ENCODE measurements at places on chromosomes 12 and 14.

- DNase-seq, result no peak
These were observed 26.5 kb downstream of the ARL6IP4 start for GRCh38 chr12:123006977-123007376.

- peak; percentile 6 for DNase-seq
These were observed 554.3 kb upstream of the MIS18BP1 start for GRCh38 chr14:45807178-45807899.

- no peak for DNase-seq
These were observed 11.5 kb upstream of the NUP107 start for GRCh38 chr12:68675101-68675842.

- DNase-seq, result peak; percentile 12
These were observed 250.5 kb upstream of the FLRT2 start for GRCh38 chr14:85279407-85279806.

DNA sequence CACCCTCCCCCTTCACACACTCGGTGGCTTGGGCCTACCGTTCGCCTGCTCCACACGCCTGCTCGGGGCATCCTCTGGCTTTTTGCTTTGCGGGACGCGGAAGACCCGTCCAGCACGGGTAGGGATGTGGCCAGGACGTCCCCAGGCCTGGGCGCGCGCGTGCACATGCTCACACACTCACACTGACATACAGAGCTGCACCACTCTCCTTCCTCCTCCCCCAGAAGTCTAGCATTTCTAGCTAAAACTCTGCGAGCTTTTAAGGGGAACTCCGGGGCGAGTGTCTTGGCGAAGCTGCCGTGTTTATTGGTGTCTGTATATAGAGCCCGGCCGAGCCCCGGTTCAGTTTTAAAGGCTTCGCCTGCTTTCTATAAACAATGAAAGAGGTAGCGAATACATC is 5.0 kb downstream of the TBX5 start:
- DNase-seq, result peak; percentile 83

DNA sequence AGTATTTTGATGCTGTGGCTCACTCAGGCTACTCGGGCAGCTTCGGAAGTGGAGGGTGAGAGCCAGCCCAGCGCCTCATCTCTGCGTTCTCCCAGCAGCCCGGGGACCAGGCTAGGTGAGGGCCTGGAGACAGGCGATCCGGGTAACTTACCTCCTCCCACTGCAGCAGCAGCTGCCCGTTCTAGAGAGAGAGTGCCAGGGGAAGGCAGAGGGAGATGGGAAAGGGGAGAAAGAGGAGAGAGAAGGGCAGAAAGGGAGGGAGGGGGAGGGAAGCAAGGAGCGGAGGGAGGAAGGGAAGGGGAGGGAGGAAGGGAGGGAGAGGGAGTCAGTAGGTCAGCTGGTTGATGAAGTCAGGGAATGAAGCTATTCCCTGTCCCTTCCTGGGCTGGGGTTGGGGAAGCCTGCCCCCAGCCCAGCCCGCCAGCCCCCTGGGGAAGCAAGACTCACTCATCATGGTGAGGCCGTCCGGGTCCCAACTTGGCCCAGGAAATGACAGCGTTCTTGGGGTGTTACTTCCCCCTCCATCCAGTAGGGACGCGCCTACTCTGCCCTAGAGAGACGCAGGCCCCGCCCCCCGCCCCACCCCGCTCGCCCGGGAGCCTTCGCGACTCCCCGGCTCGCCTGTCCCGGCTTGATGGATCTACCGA is at the start of gene IFI27L2:
TSS of gene IFI27L2 (minus strand) at position 494 of the 647 bp plus-strand sequence. CDS start at position 454, 40 bp downstream.
- peak; percentile 94 for DNase-seq

DNA sequence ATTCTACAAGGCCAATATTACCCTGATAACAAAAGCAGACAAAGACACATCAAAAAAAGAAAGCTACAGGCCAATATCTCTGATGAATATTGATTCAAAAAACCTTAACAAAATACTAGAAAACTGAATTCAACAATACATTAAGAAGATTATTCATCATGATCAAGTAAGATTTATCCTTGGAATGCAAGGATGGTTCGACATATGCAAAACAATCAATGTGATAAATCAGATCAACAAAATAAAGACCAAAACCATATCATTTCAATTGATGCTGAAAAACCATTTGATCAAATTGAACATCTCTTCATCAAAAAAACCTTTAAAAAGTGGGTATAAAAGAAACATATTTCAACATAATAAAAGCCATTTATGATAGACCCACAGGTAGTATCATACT is 117.3 kb downstream of the CPNE8 start:
- no peak for DNase-seq

- DNase-seq, result no peak
These were observed 11.2 kb downstream of the KCNH3 start for GRCh38 chr12:49549735-49550692.

DNA sequence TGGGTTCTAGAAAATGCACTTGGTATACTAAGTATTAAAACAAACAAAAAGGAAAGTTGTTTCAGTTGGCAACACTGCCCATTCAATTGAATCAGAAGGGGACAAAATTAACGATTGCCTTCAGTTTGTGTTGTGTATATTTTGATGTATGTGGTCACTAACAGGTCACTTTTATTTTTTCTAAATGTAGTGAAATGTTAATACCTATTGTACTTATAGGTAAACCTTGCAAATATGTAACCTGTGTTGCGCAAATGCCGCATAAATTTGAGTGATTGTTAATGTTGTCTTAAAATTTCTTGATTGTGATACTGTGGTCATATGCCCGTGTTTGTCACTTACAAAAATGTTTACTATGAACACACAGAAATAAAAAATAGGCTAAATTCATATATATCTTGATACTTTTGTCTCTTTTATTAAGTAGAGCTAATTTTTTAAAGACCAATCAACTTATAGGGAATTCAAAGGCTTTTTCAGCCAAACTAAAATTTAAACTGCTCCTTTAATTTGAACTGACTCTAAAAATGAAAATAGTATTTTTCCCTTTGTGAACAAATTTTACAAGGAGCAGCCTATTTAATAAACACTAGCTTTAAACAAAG is 2.8 kb downstream of the FOXG1 start:
- no peak for DNase-seq

DNA sequence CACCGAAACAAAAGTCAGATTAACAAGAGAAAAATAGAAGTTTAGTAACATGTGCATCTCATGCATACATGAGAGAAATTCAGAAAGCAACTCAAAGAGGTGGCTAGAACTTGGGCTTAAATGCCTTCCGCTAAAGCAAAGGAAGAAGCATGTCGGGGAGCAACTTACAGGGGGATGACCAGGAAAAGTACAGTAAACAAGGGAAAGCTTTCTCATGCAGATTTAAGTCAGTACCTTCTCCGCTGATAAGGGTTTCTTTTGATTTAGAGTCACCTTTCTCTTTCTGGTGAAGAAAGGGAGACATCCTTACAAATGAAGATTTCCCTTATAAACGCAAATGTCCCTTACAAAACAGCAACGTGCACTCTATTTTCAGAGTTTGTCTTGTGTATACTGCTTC is 6.0 kb upstream of the RNASE6 start:
- DNase-seq, result no peak

DNA sequence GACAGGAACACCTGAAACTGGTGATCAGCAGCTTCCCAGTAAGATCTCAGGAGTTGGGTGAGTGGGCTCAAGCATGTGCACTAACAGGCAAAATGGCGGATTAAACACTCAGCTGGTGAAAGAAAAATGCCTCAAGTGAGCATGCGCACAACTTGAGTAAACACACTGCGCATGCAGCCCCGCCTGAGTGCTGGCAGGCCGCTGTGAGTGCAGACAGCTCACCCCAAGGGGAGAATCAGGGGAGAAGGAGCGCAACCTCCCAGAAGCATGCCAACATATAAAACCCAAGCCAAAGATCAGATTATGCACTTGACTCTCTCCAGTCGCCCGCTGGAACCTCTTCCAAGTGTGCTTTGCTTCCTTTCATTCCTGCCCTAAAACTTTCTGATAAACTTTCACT is 125.8 kb downstream of the VRK1 start:
- DNase-seq, result no peak

GRCh38 chr12:83322809-83323208 is 636.1 kb downstream of the TMTC2 start:
- no peak for DNase-seq

GRCh38 chr12:12445882-12446181 is 89.0 kb downstream of the BORCS5 start:
- peak; percentile 9 for DNase-seq

GRCh38 chr14:100072783-100073346 is 7.6 kb downstream of the EVL start:
- DNase-seq, result no peak

DNA sequence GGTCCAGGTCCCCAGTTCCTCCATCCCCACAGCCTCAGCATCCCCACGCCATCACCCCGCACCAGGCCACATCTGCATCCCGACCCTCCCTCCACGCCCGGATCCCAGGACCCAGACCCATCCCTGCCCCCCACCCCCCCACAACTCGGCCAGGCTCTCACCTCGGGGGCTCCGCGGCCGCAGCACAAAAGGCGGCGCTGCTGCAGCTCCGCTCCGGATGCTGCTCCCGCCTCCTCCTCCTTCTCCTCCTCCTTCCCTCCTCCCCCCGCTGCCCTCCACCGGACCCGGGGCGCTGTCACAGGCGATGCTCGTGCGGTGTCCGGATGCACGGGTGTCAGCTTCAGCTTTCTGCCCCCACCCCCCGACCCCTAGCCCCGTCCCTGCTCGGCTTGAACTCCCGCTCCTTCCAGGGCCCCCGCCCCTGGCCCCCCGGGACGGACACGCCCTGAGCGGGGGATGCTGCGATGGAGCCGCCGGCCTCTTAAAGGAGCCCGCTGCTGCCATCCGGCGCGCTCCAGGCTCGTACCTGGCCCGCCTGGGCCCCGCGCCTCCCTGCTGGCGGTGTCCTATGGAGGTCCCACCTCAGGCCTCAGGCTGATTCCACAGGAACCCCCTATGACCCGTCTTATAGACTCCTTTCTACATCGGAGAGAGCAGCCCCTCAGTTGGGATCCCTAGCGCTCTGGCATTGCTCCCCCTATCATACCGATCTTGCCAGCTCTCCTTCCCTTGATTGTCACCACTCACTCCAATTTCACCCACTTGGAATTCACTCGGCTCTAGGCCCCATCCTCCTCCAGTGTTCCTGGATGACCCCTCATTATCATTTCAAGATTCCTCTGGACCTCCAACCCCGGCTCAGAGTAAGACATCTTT is at the start of gene MAP3K12:
TSS of gene MAP3K12 (minus strand) at position 193 of the 876 bp plus-strand sequence. CDS start 12,067 bp downstream, outside the sequence.
- DNase-seq, result peak; percentile 79

DNA sequence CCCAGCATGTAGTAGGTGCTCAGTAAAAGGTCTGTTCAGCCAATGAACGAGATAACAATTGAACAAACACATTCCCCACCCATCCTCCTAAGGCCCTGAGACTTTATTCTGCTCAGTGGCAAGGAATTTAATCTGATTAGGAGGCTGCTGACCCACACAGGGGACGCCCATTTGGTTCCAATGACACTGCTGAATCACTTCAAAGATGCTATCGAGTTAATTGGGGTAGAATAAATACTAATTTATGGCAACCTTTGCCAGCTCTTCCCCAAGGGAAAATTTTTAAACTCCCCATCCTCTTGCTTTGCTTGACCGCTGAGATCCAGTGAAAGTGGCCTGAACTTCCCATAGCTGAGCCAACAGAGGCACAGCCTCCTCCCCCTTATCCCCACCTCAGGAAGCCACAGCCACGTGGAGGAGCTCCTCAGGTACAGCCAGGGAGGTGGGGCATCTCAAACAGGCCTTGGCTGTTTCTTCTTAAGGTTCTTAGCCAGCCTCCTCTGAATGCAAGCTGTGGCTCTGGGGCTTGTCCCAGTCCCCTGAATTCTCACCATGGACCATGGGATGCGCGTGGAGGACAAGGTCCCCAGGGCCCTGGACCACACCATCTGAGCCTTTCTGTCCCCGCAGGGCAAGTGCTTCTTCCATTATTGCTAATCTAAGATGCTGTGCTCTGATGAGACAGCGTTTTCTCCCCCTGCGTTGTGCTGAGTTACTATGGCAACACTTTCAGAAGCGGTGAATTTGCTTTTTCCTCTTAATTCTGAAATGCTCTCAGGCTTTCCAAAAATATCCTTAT is 26.7 kb downstream of the C14orf132 start:
- DNase-seq, result no peak
